WERI-Rb-1 (cell line): ENCODE measurements at places on chromosomes 5 and 9.
A peak's percentile ranks its signal among the peaks of the same experiment; 100 is the strongest.

- no peak for DNase-seq
Observed at GRCh38 chr9:91714874-91715615, 235.0 kb downstream of the ROR2 start.

DNA sequence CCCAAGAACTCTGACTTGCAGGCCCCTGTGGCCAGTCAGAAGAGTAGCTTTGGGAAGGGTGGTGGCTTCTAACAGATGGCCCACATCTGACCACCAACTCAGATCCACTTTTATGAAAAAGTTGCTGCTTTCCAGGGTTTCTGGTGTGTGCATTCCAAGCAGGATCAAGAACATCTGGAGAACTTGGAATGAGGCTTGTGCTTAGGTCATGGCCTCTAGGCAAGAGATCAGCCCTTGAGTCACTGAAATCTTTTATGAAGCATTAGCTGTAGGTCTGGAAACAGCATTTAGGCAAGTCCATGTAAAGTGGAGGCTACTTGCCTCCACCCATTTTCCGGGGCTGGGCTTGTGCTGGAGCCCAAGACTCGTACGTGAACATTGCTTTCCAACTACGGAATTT lies 433.3 kb downstream of the SH3GL2 start:
- no peak for DNase-seq

DNA sequence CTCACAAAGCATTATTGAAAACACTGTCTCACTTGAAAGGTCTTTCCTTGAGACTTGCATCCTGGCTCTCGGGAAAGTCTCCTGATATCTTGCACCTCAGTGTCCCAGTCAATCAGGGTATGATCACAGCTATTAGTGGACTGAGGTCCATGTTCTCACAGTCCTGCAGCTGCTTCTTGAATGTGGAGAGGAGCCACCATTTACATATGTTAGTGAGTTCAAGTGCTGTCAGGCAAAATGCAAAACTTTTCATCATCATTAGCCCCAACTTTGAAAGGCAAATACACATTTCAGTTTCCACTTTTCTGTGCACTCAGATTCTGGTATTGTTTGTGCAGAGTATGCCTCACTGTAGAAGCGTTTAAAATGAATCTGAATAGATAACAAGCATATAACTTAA lies 111.6 kb downstream of the SNX18 start:
- no peak for DNase-seq

DNA sequence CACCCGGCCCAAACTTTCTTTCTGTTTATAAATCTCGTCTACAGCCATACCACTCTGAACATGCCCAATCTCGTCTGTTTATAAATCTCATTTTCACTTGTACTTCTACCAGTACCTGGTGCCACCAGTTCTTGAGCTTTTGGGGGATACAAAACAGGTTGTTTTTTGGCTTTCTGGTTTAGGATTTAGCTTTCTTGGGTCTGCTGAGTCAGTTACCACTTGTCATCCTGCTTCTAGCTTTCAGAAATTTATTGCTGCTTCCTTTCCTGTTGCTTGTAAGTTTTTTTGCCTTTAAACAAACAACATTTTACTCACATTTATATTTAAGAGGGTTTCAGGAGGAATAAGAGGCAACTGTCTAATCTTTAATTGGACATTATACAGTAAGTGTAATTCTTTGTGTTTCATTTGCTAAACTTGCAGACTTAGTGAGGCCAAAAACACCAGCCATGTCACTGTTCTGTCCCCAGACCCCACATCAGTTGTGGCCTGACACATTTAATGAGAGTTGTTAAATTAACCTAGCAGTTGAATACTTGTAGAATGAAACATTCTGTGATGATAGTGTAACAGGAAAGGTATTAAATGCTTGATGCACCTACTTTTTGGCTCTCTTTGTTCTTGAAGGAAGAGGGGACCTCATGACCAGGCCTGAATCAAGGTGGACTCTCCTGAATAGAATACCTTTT lies 11.8 kb downstream of the NDFIP1 start:
- no peak for DNase-seq

DNA sequence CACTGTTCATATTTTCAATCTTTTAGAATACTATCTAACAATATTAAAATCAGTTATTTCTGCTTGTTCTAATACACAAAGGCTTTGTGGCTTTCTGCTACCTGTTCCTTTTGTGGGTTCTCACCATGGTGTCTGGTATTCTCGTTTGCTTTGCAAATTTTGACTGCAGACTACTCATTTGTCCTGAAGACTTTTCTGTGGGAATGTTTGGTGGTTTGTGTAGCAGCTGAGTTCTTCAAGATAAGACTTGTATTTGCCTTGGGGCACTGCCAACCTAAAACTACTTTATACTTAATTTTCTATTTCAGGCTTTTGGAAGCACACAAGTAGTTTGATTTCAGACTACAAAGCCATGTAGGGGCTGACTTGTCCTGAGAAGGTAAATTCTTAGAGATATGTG lies 11.1 kb downstream of the IL33 start:
- no peak for DNase-seq

DNA sequence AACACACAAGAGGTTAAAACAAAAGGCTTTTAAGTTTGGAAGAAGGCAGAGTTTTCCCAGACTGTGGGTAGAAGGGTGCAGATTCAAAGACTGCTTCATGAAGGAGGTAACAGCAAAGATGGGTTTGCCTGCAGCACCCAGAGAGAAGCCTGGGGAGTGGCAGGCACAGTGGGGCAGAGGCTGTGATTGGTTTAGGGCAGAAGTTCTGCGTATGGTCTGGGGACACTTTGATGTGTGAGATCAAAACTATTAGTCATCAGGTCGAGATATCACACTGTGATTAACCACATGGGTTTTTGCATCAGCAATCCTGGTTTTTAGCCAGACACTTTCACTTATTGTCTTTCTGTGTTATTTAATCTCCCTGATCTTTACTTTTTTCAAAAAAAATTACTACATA lies 188.8 kb upstream of the GLRA1 start:
- DNase-seq, result no peak

DNA sequence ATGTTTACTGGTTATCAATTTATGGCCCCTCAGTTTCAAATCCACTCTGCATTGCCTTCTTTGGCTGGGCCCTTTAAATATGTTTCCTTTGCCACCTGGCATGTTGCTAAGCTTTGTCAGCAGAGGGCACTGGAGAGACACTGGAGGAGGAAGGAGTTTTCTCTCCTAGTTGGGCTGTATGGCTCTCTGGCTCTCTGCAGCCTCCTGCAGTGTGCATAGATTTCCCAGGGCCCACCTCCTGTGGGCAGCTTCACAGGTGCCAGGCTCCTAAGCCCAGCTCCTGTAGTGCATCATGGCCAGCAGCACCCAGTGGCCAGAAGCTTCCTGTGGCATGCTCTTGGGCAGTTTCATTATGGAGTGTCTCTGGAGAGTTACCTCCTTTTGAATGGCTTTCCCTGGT lies 23.3 kb downstream of the CAVIN4 start:
- DNase-seq, result peak; percentile 88

DNA sequence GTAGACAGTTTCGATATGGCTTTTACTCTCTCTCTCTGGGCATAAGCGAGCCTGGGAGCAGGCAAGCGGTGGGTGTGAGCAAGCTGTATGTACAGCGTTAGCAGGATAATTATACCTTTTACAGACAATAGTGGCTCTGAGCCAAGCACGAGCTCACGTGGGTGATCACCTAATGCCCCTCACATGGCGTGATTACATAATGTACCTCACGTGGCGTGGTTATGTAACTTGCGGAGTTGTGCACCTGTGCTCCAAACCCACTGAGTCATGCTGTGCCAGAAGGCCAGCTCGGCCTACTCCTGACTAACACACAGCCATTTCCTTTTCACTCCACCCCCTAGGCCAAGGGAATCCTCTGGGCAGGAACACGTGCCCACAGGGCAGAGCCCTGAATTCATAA lies 797.2 kb downstream of the EFNA5 start:
- no peak for DNase-seq

GRCh38 chr9:131204285-131204684 lies 72.0 kb downstream of the FAM78A start:
- DNase-seq, result no peak

- no peak for DNase-seq
Observed at GRCh38 chr5:80590766-80591165, 20.7 kb upstream of the ANKRD34B start.

GRCh38 chr5:55564721-55565120 lies 30.0 kb upstream of the PLPP1 start:
- peak; percentile 53 for DNase-seq

DNA sequence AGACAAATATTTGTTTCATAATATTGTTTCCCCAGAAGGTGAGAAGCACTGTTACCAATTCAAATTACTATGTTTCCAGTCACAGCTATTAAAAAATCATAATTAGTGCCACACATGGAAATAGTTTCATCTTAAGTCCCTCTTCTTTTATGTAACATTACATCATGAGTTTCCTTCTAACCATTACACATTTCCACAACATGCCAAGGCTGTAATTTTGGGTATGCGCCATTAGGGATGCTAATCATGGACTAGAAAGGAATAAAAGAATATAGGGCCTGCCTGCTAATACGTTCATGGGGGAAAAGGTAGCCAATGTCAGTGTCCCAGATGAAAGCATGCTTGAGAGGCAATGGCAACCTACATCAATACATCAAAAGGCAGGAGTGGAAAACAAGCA lies 142.5 kb upstream of the LPAR1 start:
- DNase-seq, result no peak

GRCh38 chr5:100303216-100303615 lies 232.0 kb upstream of the FAM174A start:
- no peak for DNase-seq

DNA sequence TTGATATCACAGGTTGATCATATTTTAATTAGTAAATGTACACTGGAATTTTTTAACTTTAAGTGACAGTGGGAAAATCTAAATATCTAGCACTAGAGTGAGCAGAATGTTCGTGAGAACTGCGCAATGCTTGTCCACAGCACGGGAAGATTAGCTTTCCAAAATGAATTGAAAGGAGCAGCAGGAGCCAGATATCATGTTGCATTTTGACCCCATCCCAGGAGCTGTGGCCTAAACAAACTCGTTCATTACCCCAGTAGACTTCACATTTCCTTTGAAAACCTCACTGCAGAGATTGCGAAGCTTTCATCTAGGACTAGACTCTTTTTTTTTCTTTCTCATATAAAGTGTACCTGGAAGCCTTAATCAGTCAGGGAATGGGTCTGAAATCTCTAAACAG lies 525.8 kb downstream of the CTNND2 start:
- DNase-seq, result no peak

GRCh38 chr5:149036168-149036567 lies 26.7 kb downstream of the SH3TC2 start:
- no peak for DNase-seq

GRCh38 chr5:65030056-65030455 lies 261.3 kb downstream of the CWC27 start:
- no peak for DNase-seq

- DNase-seq, result no peak
Observed at GRCh38 chr5:120907953-120908352, 443.9 kb downstream of the PRR16 start.
